ENCODE measurements at places on chromosomes 12 and 14. TPM values are rescaled to one million over a fixed set of nuclear protein-coding genes. Genes with fewer than 3 reads are reported as not detected.

GRCh38 chr12:119328111-119328510 lies 6.4 kb upstream of the CCDC60 start:
- no peak for DNase-seq
- no peak overlapping the region for H3K4me3 ChIP-seq
- H3K27me3 ChIP-seq, result no peaks in the 10 kb centered on the region
- no peaks in the 10 kb centered on the region for H3K36me3 ChIP-seq
- no peak overlapping the region for H3K27ac ChIP-seq
- H3K4me1 ChIP-seq, result no peaks in the 10 kb centered on the region

- H3K27me3 ChIP-seq, result no peaks in the 10 kb centered on the region
- H3K36me3 ChIP-seq, result no peaks in the 10 kb centered on the region
- DNase-seq, result no peak
- no peaks in the 10 kb centered on the region for H3K4me1 ChIP-seq
- no peak overlapping the region for H3K27ac ChIP-seq
- H3K4me3 ChIP-seq, result no peak overlapping the region
These were observed 13.6 kb downstream of the PDE6H start for GRCh38 chr12:14986449-14986848.

- no peaks in the 10 kb centered on the region for H3K36me3 ChIP-seq
- no peaks in the 10 kb centered on the region for H3K4me1 ChIP-seq
- DNase-seq, result no peak
- H3K4me3 ChIP-seq, result no peak overlapping the region
- H3K27me3 ChIP-seq, result no peaks in the 10 kb centered on the region
These were observed 65.3 kb upstream of the C14orf180 start for GRCh38 chr14:104514156-104514848.

DNA sequence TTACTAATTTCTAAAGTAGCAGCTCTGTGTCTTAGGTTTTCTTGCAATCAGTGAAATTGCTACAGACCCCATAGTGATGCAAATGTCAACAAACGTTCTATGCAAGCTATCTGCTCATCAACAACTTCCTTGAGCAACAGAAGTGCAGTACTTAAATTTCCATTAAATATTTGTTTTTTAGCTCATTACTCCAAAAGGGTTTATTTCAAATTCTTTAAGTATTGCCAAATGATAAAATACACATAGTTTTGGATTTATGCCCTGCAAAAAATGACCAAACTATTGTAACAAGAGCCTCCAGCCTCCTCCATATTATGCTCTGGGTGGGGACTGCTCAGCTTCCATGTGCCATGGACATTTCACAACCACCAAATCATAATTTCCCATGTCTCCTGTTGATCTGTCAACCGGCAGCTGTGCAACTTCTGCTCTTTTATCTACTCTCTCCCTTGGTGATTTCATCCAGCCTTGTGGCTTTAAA lies 4.4 kb downstream of the BDKRB1 start:
- peak; percentile 53 for DNase-seq
- no peak overlapping the region for H3K4me3 ChIP-seq
- peaks cover 7% of the 10 kb centered on the region for H3K27me3 ChIP-seq
- H3K36me3 ChIP-seq, result no peaks in the 10 kb centered on the region
- peaks cover 5% of the 10 kb centered on the region for H3K4me1 ChIP-seq
- no peak overlapping the region for H3K27ac ChIP-seq

DNA sequence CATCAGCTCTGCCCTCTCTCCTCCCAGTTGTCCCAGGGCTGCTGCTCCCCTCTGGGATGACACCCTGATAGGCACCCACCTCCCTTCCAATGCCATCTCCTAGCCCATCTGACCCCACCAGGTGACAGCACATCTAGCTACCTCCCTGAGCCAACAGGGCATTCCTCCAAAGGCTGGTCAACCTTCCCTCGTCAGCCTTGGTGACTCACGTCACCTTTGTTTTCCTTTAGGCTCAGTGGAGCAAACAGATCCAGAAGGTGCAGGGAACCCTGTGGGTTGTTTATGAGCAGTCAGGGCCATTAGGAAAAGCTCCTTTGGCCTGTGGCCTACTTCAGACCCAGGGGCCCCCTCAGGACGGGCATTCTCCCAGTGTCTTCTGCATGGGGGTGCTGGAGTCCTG lies 32.4 kb downstream of the PIGH start:
- no peaks in the 10 kb centered on the region for H3K36me3 ChIP-seq
- H3K4me1 ChIP-seq, result no peaks in the 10 kb centered on the region
- H3K27me3 ChIP-seq, result no peaks in the 10 kb centered on the region
- DNase-seq, result no peak
- no peak overlapping the region for H3K4me3 ChIP-seq
- H3K27ac ChIP-seq, result no peak overlapping the region

GRCh38 chr12:105464406-105464805 lies 133.9 kb downstream of the C12orf75 start:
- no peak overlapping the region for H3K27ac ChIP-seq
- H3K36me3 ChIP-seq, result no peaks in the 10 kb centered on the region
- no peak for DNase-seq
- no peak overlapping the region for H3K4me3 ChIP-seq
- H3K27me3 ChIP-seq, result no peaks in the 10 kb centered on the region
- peaks cover 11% of the 10 kb centered on the region for H3K4me1 ChIP-seq

DNA sequence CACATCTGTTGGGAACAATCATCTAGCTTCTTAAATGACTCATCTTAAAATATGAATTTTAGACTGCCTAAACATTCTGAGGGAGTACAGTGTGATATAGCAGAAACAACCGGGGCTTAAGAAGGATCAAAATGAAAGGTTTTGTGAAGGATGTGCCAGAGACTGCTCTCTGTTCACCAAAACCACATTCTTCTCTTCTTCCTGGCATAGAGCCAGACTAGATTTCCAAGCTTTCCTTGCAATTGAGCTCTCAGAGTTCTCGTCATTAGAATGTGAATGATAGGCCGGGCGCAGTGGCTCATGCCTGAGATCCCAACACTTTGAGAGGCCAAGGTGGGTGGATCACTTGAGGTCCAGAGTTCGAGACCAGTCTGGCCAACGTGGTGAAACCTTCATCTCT lies 94.5 kb downstream of the LRRIQ1 start:
- no peaks in the 10 kb centered on the region for H3K4me1 ChIP-seq
- peak; percentile 1 for DNase-seq
- no peaks in the 10 kb centered on the region for H3K36me3 ChIP-seq
- H3K4me3 ChIP-seq, result no peak overlapping the region
- no peaks in the 10 kb centered on the region for H3K27me3 ChIP-seq
- no peak overlapping the region for H3K27ac ChIP-seq

DNA sequence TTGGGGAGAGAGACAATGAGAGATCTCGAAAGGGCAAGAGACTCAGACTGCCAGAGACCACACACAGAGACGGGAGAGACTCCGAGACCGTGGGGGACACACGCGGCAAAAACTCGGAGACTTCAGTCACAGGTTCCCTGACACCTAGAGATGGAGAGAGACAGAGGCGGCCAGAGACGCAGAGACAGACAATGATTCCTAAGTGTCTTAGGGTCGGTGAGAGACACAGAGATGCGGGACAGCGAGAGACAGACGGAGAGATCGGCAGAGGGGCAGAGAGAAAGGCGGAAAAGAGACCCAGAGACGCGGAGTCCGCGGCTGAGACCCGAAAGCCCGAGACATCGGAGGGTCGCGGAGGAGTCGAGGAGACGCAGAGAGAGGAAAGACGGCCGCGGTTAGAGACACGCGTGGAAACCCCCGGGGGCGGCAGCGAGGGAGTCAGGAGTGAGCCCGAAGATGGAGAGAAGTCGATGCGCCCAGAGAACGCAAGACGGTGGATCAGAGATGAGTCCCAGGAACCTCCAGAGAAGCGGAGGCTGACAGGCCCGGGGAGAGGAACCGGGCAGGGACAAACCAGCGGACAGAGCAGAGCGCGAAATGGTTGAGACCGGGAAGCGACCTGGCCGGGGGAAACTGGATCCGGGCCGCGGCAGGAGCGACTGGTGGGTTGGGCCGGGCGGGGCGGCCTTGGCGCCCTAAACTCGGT lies 7.8 kb downstream of the LHX5 start:
- peaks cover 3% of the 10 kb centered on the region for H3K4me1 ChIP-seq
- H3K27me3 ChIP-seq, result peaks cover 85% of the 10 kb centered on the region
- H3K27ac ChIP-seq, result no peak overlapping the region
- H3K4me3 ChIP-seq, result no peak overlapping the region
- H3K36me3 ChIP-seq, result no peaks in the 10 kb centered on the region

DNA sequence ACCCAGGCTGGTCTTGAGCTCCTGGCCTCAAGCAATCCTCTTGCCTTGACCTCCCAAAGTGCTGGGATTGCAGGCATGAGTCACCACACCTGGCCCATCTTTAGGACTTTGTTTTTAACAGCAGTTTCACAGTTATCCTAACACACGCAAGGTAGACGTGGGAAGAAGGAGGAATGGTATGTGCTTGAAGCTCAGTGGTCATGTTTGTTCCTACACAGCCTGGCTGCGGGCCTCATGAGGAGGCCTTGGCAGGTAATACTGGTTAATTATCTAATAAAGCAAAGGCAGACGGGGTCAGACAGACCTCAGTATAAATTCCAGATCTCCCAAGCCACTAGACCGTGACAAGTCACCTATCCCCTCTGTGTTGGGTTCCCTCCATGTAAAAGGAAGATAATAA lies 271.8 kb downstream of the PCNX1 start:
- no peak overlapping the region for H3K27ac ChIP-seq
- H3K36me3 ChIP-seq, result no peaks in the 10 kb centered on the region
- no peak overlapping the region for H3K4me3 ChIP-seq
- no peaks in the 10 kb centered on the region for H3K4me1 ChIP-seq
- no peaks in the 10 kb centered on the region for H3K27me3 ChIP-seq

GRCh38 chr12:66119870-66120241 lies 10.7 kb downstream of the LLPH start:
- H3K27me3 ChIP-seq, result no peaks in the 10 kb centered on the region
- no peaks in the 10 kb centered on the region for H3K4me1 ChIP-seq
- no peak overlapping the region for H3K4me3 ChIP-seq
- H3K36me3 ChIP-seq, result peaks cover 8% of the 10 kb centered on the region

The KRT85 gene
- not detected for total RNA-seq

The HVCN1 gene
- 1.0 TPM for total RNA-seq

The CBLN3 gene
- total RNA-seq, result 5.4 TPM

The TRAF3 gene
- 25.9 TPM for total RNA-seq

The TSPAN11 gene
- 9.5 TPM for total RNA-seq

The KCNA1 gene
- total RNA-seq, result 0.27 TPM

The ITGA7 gene
- total RNA-seq, result 26.5 TPM
